ENCODE measurements at places on chromosomes 16 and 17.

- DNase-seq = no peak
Observed at GRCh38 chr16:12479751-12480150, 323.9 kb downstream of the CPPED1 start.

DNA sequence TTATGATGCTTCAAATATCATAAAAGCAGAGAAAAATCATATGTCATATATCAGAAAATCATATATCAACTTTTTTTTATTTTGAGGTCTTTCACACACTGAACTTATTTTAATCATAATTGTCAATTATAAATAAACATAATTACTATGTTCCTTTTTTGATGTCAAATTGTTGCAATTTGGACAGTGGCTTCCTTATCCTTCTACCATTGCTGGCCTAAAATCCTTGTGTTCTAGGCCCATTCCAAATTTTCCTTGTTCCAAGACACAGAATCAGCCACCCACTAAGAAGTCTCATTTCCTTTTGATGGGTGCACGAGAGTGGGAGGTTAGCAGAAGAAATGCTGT, 28.9 kb downstream of the G6PC1 start:
- DNase-seq = no peak

GRCh38 chr16:51402785-51403184, 251.7 kb upstream of the SALL1 start:
- DNase-seq = no peak

GRCh38 chr16:85369741-85370528, 243.2 kb upstream of the GSE1 start:
- peak; percentile 37 for DNase-seq

GRCh38 chr16:49542391-49542891, 168.8 kb downstream of the C16orf78 start:
- no peak for DNase-seq

DNA sequence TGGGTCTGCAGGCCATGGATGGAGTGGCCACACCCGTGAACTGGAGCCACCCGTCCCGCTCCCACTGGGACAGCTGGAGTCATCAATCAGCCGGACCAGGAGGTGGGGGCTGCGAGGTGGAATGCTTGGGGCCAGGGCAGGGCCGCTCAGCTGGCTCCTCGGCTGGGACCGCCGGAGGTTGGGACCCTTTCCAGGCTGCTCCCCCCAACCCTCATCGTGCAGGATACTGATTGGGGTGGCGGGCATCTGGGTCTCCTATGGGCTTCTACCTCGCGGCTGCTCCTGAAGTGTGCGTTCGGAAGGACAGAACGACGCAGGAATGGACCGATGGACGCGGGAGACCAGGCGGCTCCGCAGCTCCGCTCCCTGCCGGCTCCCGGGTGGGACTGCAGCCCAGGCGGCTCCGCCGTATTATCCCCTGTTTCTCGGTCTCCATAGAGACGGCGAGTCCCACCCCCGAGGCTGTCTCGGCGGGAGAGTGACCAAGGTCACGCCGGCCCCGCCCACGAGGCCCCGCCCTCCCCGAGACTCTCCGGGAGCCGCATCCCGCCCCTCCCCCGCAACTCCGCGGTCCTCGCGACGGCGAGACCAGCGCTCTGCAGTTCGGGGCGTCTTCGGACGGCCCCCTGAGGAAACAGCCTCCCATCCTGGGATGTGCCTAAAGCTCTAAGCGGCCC, at the start of gene TPPP3:
TPPP3 (minus strand) TSS at position 388 of the 677 bp plus-strand sequence. CDS start 2,387 bp downstream, outside the sequence.
- peak; percentile 42 for DNase-seq

- DNase-seq = no peak
Observed at GRCh38 chr17:17548044-17548443, 43.5 kb downstream of the PEMT start.

DNA sequence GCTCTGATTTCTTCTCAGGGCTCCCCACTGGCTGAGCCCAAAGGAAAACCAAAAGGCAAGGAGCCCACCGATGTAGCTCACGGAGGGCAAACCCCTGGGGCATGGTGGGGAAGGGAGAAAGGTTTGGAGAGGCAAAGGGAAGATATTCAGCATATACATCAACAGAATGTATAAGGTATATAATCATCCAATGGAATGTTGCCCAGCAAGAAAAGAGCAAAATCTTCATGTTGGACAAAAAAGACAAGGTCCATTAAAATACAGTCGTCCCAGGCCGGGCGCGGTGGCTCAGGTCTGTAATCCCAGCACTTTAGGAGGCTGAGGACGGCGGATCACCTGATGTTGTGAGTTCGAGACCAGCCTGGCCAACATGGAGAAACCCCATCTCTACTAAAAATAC, 1.6 kb downstream of the CPPED1 start:
- no peak for DNase-seq

GRCh38 chr17:40063187-40063771, 514 bp downstream of the THRA start:
- no peak for DNase-seq

DNA sequence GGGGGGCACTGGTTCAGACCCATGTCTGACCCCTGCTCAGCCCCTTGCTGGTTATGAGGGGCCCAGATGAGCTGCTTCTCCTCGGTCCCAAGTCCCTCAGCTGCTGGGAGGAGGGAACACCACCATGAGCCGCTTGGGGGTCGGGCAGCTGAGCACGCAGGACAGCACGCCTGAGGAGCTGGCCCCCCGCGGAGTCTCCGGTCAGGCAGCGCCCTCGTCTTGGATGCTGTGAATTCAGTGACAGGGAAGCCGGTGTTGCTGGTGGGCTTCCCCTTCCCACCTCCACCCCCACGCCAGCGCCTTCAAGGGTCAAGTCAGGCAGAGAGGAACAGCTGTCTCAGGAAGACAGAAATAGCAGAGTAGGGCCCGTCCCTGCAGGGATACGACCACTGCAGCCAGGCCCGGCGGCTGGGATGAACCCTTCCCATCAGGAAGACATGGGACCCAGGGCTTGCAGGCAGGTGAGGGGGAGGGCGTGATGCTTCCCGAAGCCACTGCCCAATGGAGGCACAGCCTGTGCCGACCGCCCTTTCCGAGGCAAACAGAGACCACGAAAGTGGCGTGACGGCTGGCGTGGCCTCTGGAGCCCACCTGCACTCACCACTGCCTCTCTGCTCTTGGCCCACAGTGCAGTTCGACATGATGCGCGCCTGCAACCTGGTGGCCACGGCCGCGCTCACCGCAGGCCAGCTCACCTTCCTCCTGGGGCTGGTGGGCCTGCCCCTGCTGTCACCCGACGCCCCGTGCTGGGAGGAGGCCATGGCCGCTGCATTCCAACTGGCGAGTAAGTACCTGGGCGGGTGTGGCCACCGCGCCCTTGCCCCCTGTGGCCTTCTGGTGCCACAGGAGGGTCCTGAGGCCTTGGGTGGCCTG, 8.1 kb downstream of the TMEM204 start:
- DNase-seq = no peak

DNA sequence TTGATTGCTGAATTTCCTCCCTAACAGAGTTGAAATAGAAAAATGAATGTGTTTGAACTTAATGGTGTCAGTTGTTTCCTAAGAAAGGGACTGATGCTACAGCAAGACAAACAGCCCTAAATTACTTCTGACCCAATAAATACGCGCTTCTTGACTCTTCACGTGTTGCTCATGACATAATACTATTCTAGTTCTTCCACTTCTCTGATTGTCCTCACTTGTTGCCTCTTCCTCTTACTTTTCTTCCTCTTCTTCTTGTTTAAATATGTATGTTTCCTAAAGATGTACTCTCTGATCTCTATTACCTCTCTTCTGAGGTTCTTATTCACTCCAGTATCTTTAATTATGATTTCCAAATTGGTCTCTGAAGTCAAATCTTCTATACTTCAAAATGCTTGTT, 32.4 kb downstream of the RNF43 start:
- no peak for DNase-seq

GRCh38 chr16:87117936-87118335, 199.3 kb downstream of the C16orf95 start:
- DNase-seq = no peak

DNA sequence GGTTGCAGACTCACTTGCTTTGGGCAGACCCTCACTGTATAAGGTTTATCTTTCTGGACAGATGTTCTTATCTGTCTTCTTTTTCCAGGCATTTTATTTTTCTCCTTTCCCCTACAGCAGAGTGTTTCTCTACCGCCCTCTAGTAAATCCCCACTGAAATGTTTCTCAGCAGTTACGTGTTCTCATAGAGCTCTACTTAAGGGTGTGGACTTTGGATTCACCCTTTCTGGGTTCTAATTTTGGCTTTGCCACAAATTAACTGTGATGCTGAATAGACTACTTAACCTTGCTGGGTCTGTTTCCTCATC, 2.0 kb downstream of the ADAT1 start:
- peak; percentile 47 for DNase-seq

DNA sequence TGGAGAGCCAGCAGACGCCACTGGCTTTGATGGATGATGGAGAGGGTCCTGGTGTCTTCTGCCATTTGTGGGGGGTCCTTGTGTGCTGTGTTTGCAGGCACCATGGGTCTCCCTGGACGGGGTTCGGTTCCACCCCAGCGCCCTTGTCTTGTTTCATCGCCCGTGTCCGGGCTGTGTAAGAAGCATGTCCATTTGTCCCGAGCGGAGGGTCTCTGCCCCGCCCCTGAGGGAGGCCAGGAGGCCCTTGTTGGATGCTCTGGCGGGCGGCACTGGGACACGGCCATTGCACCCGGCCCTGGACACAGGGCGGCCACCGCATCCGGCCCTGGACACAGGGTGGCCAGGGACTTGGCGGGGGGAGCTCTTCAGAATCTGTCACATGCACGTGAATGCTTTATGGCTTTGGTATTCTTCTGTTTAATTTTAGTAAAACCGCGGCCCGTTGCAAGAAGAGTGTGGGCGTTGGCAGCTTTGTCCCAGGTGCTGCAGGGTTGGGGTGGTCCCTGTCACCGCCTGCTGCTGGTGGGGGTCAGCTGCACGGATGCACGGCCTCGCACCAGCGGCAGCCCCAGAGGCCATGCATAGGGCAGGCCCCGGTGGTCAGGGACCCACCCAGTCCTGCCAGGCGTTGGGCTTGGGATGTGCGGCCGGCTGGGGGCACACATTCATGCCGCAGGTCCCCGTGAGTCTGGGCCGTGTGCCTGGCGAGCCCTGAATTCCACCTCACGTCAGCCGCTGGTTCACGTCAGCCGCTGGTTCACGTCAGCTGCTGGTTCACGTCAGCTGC, 21.0 kb upstream of the ZNF750 start:
- no peak for DNase-seq

- no peak for DNase-seq
Observed at GRCh38 chr17:17532991-17533390, 36.8 kb upstream of the RASD1 start.

GRCh38 chr17:72381597-72382397, 261.0 kb downstream of the SOX9 start:
- DNase-seq = no peak

GRCh38 chr17:39090908-39091665, 60.4 kb downstream of the PLXDC1 start:
- no peak for DNase-seq

DNA sequence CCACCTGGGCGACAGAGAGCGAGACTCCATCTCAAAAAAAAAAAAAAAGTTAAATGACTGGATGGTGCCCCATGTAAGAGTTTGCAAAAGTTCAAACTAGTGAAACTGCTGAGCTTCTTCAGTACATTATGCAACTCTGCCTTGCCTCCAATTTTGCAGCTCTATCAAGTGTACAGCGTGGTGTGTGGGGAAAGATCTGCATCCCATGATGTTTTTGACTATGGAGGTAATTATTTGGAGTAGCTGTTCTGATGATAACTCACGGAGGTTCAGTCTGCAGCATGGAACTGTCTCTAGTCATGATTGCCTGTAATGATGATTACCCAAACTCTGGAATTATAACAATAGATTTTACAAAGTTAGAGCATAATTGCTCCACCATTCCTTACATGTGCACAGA, 149.6 kb downstream of the PITPNC1 start:
- DNase-seq = no peak

- DNase-seq = no peak
Observed at GRCh38 chr16:54176376-54176901, 110.1 kb downstream of the IRX3 start.
